Activated naive CD8-positive, alpha-beta T cell treated with anti-CD3 and anti-CD28 coated beads for 36 hours (primary cell): ENCODE measurements at places on chromosomes 16 and 17.

DNA sequence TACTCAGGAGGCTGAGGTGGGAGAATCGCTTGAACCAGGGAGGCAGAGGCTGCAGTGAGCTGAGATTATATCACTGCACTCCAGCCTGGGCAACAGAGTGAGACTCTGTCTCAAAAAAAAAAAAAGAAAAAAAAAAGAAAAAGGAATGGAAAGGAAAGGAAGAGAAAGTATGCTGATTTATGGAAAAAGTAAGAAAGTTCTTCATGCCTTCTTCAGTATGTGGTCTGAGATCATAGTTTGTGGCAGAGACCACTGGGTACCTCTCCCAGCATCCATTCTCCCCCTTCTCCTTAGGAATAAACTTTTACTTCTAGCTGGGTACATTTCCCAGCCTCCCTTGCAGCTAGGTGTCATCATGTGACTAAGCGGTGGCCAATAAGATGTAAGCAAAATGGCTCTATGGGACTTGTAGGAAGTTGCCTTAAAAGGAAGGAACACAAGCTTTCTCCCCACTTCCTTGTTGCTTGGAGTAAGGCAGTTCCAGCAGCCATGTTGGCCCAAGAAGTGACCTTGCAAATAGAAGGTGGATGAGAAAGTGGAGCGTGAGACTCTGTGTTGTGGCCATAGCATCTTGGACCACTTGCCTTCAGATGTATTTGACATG lies 26.1 kb upstream of the XPO6 start:
- no peak overlapping the region for H3K27ac ChIP-seq
- peaks cover 1% of the 10 kb centered on the region for H3K4me1 ChIP-seq

DNA sequence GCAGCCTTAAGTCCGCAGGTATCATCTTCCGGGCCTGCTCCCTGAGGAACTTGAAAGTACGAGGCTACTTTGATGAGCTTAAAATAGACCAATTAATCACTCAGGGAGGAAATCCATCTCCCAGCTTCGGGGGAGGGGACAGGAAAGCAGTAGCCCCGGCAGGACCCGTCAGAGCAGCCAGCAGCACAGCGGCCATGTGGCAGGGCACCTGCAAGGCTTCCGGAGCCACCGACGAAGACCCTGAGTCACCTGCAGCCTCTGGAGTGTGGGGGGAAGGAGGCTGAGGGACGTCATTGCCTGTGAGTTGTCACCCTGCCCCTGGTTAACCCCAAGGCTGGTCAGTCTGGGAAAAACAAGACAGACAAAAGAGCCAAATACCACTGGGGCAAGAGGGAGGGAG lies 4.4 kb upstream of the CYB561 start:
- peaks cover 17% of the 10 kb centered on the region for H3K4me1 ChIP-seq
- no peak overlapping the region for H3K4me3 ChIP-seq
- no peak for DNase-seq
- H3K36me3 ChIP-seq: peaks cover 2% of the 10 kb centered on the region

- H3K36me3 ChIP-seq: no peaks in the 10 kb centered on the region
- DNase-seq: peak; percentile 40
- H3K27me3 ChIP-seq: peaks cover 19% of the 10 kb centered on the region
- H3K4me3 ChIP-seq: no peak overlapping the region
- peaks cover 2% of the 10 kb centered on the region for H3K4me1 ChIP-seq
Observed at GRCh38 chr16:24858219-24859041, 12.7 kb downstream of the SLC5A11 start.

GRCh38 chr17:16486373-16487250 lies 5.4 kb downstream of the LRRC75A start:
- H3K4me1 ChIP-seq: peaks cover 12% of the 10 kb centered on the region
- no peak for DNase-seq
- no peak overlapping the region for H3K27ac ChIP-seq
- no peak overlapping the region for H3K4me3 ChIP-seq
- H3K36me3 ChIP-seq: no peaks in the 10 kb centered on the region
- H3K27me3 ChIP-seq: no peaks in the 10 kb centered on the region

DNA sequence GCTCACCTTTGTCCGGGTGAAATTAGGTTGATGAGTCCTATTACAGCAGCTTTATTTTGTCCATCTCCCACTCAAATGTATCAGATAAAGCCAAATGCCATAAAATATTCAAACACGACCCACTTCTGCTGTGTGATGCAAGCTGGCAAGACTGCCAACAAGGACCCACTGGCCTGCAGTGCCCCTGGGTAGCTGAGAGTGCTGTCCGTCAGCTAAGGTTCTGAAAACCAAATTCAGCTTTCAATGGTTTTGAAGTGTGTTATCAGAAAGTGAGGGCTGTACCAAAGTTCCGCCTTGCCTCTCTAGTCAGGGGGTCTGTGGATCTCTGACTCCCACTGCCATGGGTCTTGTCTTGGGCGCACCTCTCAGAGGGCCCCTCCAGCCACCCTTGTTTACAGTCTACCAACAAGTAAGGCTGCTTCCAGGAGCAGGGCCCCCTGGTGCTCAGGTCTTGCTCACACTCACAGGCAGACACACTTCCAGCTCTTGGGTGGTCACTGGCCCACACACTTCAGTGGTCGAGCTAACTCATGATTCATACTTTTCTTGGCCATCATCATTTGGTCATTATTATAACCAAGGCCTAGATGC lies 10.5 kb upstream of the CCDC182 start:
- DNase-seq: no peak
- no peak overlapping the region for H3K27ac ChIP-seq
- no peaks in the 10 kb centered on the region for H3K36me3 ChIP-seq
- no peaks in the 10 kb centered on the region for H3K4me1 ChIP-seq
- no peak overlapping the region for H3K4me3 ChIP-seq

- no peaks in the 10 kb centered on the region for H3K27me3 ChIP-seq
- no peak for DNase-seq
- H3K27ac ChIP-seq: no peak overlapping the region
- peaks cover 34% of the 10 kb centered on the region for H3K4me1 ChIP-seq
- peak overlapping the region; percentile 76 for H3K4me3 ChIP-seq
Observed at GRCh38 chr17:40061609-40062038, 1.1 kb upstream of the THRA start.

GRCh38 chr17:66930933-66931332 lies 33.6 kb upstream of the CACNG4 start:
- H3K4me1 ChIP-seq: no peaks in the 10 kb centered on the region
- peaks cover 38% of the 10 kb centered on the region for H3K27me3 ChIP-seq
- H3K4me3 ChIP-seq: no peak overlapping the region
- no peak overlapping the region for H3K27ac ChIP-seq
- no peak for DNase-seq

DNA sequence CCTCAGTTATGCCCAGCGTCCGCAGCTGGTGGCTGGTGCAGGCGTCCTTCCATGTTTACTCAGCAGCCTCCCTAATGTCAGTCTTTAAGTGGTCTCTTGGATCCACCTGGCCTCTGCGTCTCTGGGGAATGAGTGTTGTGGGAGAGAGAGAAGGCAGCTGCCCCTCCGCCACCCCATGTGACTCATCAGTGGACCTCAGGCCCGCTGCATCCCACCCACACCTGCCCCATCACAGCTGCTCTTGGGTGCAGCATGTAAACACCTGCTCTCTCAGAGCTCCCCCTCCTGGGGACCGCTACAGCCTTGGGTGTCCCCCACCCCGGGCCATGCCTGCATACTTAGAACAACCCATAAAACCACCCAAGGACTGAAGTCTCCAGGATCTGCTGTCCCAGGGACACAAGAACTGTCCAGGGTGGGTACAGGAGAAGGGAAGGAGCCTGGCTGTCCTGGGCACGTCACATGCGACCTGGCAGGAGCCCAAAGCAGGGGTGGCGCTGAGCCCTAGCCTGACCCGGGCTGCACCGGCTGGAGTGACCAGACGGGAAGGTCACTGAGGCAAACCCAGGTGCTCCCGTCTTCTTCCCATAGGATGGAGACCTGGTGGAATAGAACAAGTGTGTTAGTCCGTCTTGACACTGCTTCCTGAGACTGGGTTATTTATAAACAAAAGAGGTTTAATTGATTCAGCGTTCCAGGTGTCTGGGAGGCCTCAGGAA lies 4.2 kb downstream of the C16orf90 start:
- no peaks in the 10 kb centered on the region for H3K36me3 ChIP-seq
- no peak overlapping the region for H3K4me3 ChIP-seq
- H3K27ac ChIP-seq: no peak overlapping the region

DNA sequence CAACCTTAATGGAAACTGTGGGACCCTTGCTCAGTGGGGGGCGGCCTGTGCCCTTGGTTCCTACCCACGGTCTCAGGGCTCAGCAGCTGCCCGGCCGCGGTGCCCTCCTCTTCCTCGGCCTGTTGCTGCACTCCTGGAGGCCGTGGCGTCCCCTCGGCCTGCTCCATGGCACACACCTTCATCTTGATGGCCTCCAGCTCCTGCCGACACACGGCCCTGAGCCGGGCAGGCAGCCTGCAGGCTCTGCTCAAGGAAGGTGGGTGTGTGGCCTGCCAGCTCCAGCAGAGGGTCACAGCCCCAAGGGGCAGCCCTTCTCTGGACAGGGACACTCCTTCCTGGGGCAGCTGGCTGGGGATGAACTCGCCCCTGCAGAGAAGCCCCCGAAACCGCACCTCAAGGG lies 718 bp downstream of the PABPN1L start:
- no peak overlapping the region for H3K4me3 ChIP-seq
- no peak overlapping the region for H3K27ac ChIP-seq
- H3K36me3 ChIP-seq: no peaks in the 10 kb centered on the region
- no peak for DNase-seq
- no peaks in the 10 kb centered on the region for H3K4me1 ChIP-seq

GRCh38 chr16:70473446-70474319 lies 19.3 kb downstream of the FCSK start:
- H3K4me3 ChIP-seq: no peak overlapping the region
- H3K4me1 ChIP-seq: peaks cover 15% of the 10 kb centered on the region
- H3K27me3 ChIP-seq: no peaks in the 10 kb centered on the region
